ENCODE measurements at places on chromosomes 13 and 19.

DNA sequence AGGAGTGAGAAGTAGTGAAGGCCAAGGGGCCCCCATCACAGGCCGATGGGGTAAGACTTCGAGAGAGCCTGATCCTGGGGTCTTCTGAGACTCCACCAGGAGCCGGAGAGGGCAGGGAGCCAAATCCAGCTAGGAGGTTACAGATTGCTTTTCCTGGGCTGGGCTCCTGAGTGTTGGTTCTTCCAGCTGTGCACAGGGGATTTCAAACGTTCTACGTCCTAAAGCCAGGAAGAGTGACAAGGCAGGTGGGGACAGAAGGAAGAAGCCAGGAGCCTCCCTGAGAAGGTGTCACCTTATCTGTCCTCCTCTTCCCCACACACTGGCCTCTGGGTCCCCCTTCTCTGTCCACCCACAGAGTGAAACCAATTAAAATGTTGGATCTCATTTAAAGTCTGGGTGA, 16.1 kb upstream of the TPRX2 start:
- no peak for DNase-seq

DNA sequence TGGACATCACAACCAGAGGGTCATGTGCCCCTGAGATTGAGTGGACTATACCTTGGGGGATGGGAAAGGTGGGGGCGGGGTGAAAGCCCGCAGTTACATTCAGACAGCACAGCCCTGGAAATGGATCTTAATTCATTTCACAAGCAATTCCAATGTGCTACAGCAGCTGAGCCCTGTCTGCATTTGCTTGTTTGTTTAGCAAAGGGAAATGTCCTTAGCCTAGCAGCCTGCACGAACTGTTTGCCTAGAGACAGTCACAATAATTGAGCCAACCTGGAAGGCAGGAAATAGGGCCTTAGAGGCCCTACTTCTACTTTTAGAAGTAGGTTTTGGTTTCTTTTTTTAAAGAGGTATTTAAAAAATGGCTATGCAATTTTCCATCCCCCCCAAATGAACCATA, 177.3 kb upstream of the KL start:
- DNase-seq, result no peak

GRCh38 chr19:44949550-44949949, 3.7 kb downstream of the APOC2 start:
- DNase-seq, result no peak

GRCh38 chr13:98997738-98998641, 20.1 kb upstream of the DOCK9 start:
- no peak for DNase-seq

DNA sequence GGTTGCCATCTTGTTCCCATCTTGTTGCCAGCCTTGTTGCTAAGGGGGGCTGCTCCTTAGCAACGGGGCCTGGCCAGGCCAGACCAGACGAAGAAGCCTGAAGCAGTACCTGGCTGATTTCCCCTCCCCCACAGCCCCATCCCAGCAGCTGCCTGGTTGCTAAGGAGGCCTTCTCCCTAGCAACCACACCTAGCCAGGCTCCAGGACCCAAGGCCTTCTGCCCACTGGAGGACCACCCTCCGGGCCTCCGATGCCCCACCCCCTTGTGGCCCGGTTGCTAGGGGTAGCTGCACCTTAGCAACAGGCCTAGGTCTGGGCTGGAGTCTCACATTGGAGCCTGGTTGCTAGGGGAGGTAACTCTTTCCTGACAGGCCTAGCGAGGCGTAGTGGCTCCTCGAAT, 3.9 kb downstream of the PRRG2 start:
- DNase-seq, result no peak

GRCh38 chr13:42333613-42334328, 61.8 kb downstream of the AKAP11 start:
- peak; percentile 48 for DNase-seq

DNA sequence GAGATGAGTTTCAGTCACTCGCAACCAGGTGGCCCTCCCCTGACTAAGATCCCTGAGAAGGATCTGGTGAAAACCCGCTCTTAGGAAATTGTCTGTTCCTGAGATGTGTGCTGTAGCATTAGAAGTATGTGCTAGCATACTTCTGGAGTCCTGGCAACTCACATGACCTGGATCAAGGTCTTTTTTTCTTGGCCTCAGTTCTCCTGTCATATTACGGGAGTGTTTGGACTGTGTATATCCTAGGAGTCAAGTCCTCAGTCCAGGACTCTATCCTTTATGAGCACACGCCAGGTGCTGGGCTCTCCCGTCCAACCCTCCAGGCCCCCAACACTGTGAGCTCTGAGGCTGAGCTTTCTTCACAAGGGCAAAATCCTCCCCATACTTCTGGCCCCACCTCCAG, 156.4 kb downstream of the UQCRFS1 start:
- no peak for DNase-seq

- DNase-seq, result peak; percentile 37
These were observed 13.8 kb upstream of the CYP4F2 start for GRCh38 chr19:15911599-15912235.

GRCh38 chr19:48445256-48445605, 552 bp upstream of the GRWD1 start:
- DNase-seq, result peak; percentile 98

DNA sequence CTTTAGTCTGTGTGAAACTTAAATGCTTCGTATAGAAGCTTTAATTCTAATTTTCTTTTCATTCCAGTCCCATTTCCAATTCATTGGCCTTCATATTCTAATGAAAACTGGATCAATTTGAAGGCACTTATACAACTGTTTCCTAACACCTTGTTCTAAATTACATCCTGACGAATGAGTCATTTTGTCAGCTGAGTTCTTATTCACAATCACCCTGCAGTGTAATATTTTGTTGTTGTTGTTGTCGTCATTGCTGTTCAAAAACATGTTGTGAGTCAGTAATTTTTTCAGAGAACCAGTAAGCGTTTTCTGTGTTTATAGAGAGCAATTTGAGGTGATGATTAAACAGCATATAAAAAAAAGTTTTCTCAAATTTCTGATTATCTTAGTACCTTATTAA, 290.0 kb downstream of the PCDH9 start:
- no peak for DNase-seq

- DNase-seq, result peak; percentile 80
These were observed 5.4 kb upstream of the NTN5 start for GRCh38 chr19:48678201-48678600.

DNA sequence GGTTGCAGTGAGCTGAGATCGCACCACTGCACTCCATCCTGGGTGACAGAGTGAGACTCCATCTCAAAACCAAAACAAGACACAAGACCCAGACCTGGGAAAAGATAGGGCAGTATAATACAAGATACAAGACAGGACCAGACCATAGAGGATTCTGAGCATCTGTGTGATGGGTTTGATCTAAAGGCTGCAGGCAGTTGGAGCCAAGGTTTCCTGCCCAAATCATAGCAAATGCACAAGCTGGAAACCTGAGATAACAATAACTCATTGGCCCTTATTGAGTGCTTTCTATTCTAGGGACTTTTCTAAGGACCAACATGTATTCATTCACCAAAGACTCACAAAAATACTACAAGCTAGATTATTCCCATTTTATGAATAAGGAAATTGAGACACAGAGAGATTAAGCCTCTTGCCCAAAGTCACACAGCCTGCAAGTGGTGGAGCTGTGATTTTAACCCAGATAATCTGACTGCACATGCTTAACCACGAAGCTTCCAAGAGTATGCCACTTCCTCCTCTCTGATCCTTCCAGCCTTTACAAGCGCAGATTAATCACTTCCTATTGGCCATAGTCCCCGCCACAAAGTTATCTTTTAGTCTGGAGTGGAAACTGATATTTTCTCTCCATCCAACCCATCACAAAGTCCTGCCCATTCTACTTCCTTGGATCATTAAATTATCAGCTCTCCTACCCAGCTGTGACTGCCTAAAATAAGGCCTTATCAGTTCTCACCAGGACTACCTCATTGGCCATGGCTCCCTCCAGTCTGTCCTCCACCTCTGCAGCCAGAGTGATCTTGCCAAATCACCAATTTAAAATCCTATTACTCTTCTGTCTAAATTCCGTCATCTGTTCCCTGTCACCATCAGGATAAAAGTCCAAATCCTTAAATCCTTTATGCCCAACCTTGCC, 147.2 kb downstream of the FLT1 start:
- peak; percentile 62 for DNase-seq

- DNase-seq, result no peak
These were observed 6.3 kb downstream of the GMIP start for GRCh38 chr19:19637186-19637522.

- peak; percentile 15 for DNase-seq
These were observed 15.0 kb downstream of the ZNF350 start for GRCh38 chr19:51971624-51972023.

GRCh38 chr19:3359919-3360420, 6.4 kb upstream of the NFIC start:
- peak; percentile 57 for DNase-seq

GRCh38 chr13:99572131-99572530, 70.9 kb downstream of the TM9SF2 start:
- no peak for DNase-seq

DNA sequence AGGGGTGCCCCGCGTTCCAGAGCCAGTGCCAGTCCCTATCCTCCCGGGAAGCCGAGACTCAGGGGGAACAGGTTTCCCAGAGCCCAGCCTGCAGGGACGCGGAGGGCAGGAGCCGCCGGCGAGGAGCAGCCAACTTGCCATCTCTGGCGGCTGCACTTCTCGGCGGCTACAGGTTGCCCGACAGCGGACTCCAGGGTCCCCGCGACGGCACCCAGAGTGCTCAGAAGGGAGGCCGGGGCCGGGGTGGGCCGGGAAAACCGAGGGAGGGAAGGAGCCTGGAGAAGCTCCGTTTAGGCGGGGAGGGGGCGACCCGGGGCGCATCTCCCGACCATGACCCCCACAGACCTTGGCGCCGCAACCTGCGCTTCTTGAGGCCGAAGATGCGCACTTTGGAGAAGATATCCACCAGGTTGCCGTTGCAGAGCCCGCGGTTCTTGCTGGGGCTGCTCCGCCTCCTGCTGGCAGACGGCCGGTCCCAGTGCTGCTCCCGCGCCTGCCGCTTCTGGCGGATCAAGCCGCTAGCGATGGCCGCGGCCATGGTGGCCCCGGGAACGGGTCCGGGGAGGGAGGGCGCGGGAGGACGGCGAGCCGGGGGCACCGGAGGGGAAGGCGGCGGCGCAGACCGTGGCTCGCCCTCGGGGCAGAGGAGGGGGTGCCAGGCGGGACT, 463.8 kb downstream of the ITGBL1 start:
- peak; percentile 15 for DNase-seq

DNA sequence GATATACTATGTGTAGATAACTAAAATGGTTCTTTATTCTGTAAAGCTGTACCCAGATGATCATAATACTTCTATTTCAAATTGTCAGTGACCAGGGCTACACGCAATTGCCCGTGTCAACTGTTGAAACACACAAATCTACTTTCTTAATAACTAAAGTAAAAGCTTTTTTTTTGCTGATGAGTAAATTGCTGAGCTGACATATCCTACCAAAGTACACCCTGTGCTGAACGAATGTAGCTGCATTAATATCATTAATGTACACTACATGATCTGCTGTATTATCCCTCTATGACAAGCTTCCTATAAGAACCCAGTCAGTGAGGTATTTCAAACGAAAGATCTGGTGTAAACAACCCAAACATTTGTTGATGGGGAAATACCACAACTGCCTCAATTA, 827.2 kb upstream of the ATXN8OS start:
- no peak for DNase-seq
